ENCODE measurements at places on chromosomes 13 and 19. TPM values are rescaled to one million over a fixed set of nuclear protein-coding genes. Genes with fewer than 3 reads are reported as not detected.

GRCh38 chr13:112623051-112623711 is 35.2 kb upstream of the TUBGCP3 start:
- no peak for ATAC-seq

DNA sequence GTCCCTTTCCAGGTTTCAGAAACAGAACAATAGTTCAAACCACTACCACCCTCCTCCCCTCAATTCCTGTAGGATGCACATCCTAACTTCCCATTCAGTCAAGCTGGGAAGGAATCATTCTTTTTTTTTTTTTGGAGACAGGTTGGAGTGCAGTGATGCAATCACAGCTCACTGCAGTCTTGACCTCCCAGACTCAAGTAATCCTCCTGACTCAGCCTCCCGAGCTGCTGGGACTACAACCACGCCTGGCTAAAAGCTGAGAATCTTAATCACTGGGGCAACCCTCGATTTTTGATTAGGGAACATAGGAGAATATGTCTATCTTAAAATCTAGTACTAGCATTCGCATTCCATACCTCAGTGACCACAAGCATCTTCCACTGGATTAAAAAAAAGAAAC is 146.2 kb downstream of the ABCC4 start:
- no peak for ATAC-seq

Gene PEAK3
- 0.09 TPM for total RNA-seq

- peak; percentile 63 for ATAC-seq
Observed at GRCh38 chr19:16587833-16588823, 15.9 kb upstream of the SLC35E1 start.

DNA sequence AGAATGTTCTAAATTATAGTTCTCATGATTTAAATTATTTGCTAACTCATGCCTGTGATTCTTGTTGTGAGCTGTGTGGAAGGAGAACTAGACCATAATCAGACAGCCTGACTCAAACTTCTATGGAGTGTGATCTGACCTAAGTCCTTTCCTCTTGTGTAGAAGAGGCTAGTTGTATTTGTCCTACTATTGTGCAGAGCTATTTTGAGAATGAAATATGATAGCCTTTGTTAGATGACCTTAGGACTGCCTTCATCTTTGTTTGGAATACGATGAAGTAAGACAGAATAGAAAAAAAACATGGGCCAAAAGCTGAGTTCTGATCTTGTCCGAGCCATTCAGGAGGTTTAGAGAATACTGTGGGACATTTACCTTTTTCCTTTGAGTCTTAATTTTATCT is 119.4 kb downstream of the STOML3 start:
- ATAC-seq: no peak

- no peak for ATAC-seq
Observed at GRCh38 chr19:32418155-32418554, 12.6 kb downstream of the DPY19L3 start.

Gene PGLYRP2
- total RNA-seq: 0.11 TPM

Gene KLK14
- 0.26 TPM for total RNA-seq

Gene FBXO27
- total RNA-seq: 0.43 TPM

DNA sequence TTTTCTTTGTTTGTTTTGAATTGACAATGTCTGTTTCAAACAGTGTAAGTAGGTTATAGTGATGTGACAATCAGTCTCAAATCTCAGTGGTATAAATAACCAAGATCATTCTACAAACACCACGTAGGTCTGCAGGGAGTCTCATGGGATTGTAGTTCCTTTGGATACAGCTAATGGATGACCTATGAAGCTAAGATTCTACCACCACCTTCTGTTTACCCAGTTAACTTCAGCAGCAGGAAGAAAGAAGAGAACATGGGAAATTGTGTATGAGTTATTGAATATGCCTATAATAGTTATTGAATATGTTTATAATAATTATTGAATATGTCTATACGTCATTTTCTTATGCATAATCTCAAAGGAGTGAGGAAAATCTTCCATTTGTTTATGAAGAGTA is 63.9 kb upstream of the SLITRK5 start:
- no peak for ATAC-seq

DNA sequence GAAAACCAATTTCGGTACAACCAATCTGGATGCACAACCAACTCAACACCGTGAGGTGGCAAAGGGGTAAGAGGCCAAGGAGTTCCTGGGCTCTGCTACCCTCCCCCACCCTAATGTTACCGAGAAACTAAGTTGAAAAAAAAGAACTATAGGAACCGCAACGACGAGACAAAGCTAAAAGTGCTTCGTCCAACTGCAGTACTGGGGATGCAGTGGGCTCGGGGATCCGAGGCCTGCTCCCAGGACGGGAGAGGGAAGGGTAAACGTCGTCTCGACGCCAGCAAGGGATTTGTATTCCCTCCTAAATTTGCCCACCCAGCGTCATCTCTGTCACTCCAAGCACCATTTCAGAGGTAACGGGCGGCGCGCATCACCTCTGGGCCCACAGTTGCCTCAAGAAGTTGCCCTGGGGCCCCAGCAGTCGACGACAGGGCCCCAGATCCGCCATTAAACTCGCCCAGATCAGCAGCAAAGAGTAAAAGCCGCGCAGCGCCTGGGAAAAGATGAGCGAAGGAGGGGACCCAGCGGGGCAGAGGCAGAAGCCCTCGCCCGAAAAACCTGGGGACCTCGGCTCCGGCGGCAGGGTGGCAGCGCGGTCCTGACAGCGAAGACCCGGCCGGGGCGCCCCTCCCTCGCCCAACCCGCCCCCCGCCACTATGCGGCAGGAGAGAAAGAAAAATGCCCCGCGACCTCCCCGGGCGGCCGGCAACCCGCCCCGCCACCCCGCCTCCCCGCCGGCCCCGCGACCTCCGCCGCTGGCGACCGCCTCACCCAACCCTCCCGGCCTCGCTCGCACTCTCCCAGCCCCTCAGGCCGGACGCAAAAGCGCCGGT is 752 bp downstream of the ZMYM5 start:
- peak; percentile 0 for ATAC-seq

DNA sequence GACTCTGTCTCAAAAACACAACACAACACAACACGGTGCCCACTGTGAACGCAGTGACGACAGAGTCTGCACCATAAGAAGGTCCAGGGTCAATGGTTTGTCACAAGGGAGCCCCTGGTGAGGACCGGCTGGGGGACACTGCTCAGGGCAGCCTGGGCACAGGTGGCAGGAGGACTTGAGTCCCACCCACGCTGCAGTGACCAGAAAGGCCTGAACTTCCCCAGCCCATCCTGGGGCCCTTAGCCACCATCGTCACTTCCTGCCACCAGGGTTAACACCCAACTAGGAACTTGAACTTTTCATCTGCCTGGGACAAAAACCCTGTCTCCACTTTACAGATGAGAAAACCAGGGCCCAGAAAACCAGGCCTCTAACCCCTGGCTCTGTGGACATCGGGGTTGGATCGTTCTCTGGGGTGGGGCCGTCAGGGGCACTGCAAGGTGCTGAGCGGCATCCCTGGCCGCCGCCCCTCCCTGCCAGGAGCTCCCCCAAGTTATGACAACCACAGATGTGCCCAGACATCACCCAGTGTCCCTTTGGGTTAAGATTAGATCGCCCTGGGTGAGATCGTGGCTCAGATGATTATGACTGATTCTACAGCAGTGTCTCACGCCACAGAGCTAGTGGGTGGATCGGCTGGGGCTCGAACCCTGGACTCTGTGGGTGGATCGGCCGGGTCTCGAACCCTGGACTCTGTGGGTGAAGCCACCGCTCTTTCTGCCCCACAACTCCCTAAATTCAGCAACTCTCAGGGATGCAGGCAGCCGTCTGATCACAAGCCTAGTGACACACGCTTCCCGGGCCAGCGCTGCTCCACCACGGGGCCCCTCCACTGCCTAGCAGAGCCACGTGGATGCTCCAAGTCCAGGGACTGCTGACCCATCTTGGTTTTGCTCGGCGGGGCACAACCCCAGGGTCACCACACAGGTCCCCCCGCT is 14.0 kb downstream of the MOB3A start:
- ATAC-seq: peak; percentile 27

- ATAC-seq: no peak
Observed at GRCh38 chr13:34474187-34474868, 467.7 kb upstream of the NBEA start.

DNA sequence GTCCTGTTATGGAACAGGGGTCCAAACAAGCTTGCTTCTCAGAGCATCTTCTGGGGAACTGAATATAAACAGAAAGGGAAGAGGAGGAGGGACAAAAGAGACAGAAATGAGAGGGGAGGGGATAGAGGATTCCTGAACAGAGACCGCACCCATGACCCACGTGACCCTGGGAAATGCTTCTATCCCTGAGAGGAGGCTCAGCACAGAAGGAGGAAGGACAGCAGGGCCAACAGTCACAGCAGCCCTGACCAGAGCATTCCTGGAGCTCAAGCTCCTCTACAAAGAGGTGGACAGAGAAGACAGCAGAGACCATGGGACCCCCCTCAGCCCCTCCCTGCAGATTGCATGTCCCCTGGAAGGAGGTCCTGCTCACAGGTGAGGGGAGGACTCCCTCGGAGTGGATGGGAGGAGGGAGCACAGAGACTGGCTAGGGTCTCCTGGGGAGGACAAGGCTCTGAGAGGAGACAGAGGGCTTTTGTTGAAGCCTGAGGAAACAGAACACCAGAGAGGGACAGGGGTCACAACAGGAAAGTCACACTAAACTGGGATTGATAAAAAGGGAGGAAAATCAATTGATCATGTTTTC is at the start of gene CEACAM6:
Gene CEACAM6 (plus strand): TSS at position 203 of the 586 bp plus-strand sequence. CDS start 109 bp downstream, at position 312.
- ATAC-seq: no peak

DNA sequence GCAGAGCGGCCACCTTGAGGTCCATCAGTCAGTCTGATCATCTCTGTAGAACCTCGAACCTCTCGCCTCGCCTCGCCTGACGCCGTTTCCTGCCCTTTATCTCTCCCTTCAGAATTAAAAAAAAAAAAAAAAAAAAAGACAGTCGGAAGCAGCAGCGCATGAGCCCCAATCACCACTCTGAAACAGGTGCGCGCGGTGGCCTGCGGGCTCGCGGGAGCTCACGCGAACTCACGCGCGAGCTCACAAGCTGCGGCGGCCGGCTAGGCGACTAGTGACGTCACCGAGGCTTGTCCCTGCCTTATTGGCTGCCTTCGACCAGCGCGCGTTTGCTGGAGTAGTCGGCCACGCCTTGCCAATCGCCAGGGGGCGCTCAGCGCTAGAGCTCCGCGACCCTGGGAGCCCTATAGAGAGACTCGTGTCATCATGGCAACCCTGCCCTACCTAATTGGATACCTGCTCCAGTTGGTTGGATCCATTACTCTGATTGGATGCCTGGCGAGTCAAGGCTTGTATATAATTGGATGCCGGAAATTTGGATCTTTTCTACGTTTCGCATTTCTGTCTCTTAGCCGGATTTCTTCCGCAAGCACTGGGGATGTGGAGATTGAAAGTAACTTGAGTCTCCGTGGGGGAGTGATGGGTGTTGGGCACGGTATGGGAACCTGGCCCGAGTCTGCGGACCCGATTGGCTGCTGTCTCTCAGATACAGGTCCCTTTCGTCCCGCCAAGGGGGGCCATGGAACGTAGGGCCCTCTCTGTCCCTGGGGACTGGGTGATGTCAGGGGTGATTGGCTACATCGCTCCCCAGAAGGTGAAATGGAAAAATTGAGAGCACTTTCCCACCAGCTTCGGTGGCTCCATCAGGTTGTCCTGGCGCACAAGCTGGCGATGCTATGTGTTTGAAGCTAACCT is 31.6 kb downstream of the SYT3 start:
- ATAC-seq: peak; percentile 85

DNA sequence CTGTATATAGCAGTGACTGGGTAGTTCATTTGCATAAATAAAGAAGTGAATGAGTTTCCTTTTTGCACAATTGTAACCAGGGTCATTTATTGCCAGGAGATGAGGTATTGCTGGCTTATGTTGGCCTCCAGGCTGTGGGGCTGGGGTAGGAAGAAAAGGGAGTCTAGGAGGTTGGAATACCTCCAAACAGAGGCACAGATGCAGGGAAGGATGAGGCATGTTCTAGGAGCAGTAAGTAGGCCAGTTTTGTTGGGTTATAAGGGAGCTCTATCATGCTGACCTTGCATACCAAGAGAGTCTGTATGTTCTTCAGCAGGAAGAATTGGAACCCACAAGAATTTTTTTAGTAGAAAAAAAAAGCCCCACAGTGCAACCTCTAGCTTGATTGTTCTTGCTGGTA is 17.2 kb upstream of the CYSLTR2 start:
- ATAC-seq: no peak

Gene MBOAT7
- 65.9 TPM for total RNA-seq

DNA sequence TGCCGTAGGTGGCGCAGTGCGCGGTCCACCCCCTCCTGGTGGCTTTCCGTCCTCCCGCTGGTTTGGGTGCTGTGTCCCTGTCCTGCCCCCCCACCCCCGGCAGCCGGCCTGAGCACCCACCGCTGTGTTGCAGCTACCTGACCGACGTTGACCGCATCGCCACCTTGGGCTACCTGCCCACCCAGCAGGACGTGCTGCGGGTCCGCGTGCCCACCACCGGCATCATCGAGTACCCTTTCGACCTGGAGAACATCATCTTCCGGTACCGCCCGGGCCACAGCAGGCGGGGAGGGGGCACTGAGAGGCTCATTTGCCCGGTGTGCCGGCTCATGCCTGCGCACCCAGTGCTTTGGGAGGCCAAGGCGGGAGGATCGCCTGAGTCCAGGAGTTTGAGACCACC is 20.6 kb downstream of the GNA11 start:
- no peak for ATAC-seq

DNA sequence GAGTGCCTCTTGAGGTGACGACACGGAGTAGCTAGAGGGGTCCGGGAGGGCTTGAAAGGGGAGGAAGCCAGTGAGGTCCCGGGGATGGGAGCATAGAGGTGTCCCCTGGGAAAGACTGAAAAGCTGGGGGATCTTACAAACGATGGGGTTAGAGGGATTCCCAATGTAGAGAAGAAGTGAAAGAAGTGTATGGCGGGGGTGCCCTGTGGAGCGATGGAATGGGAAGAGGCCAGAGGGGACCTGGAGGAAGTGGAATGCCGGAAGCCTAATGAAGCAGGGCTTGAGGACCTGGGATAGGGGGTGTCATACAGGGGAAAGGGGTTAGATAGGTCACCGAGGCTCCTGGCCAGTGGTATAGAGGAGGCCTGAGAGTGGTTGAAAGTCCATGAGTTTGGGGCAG is 580 bp downstream of the AP2A1 start:
- ATAC-seq: no peak

Gene SH2D3A
- total RNA-seq: 21.1 TPM

- ATAC-seq: peak; percentile 38
Observed at GRCh38 chr19:35977446-35978222, 17.4 kb upstream of the SDHAF1 start.

Gene ELAVL1
- total RNA-seq: 81.6 TPM

- ATAC-seq: no peak
Observed at GRCh38 chr13:65095161-65096082, 2134.7 kb downstream of the PCDH9 start.

Data from activated T-helper 17 cell treated with anti-CD3 and anti-CD28 coated beads, Interleukin-2, amount 50 U/mL, for 72 hours (primary cell).